Testis (tissue), 5 donors: ENCODE measurements at places on chromosomes 11 and 22. TPM values are rescaled to one million over a fixed set of nuclear protein-coding genes. Genes with fewer than 3 reads are reported as not detected.

GRCh38 chr11:129881570-129882170 lies 13.7 kb downstream of the NFRKB start:
- no peak overlapping the region for H3K4me3 ChIP-seq
- peak; percentile 45 for DNase-seq
- H3K27ac ChIP-seq: no peak overlapping the region
- H3K27me3 ChIP-seq: no peaks in the 10 kb centered on the region
- H3K4me1 ChIP-seq: no peaks in the 10 kb centered on the region

GRCh38 chr22:27906241-27906640 lies 12.8 kb downstream of the PITPNB start:
- no peak for DNase-seq
- H3K27ac ChIP-seq: no peak overlapping the region
- H3K4me3 ChIP-seq: no peak overlapping the region
- H3K36me3 ChIP-seq: no peaks in the 10 kb centered on the region
- H3K4me1 ChIP-seq: no peaks in the 10 kb centered on the region
- no peaks in the 10 kb centered on the region for H3K27me3 ChIP-seq

- no peak overlapping the region for H3K4me3 ChIP-seq
- H3K36me3 ChIP-seq: no peaks in the 10 kb centered on the region
- no peak overlapping the region for H3K27ac ChIP-seq
- H3K4me1 ChIP-seq: peaks cover 4% of the 10 kb centered on the region
- DNase-seq: no peak
Observed at GRCh38 chr11:120773501-120774031, 250.3 kb upstream of the TBCEL start.

RBX1 gene
- 45.2 TPM for total RNA-seq

DNA sequence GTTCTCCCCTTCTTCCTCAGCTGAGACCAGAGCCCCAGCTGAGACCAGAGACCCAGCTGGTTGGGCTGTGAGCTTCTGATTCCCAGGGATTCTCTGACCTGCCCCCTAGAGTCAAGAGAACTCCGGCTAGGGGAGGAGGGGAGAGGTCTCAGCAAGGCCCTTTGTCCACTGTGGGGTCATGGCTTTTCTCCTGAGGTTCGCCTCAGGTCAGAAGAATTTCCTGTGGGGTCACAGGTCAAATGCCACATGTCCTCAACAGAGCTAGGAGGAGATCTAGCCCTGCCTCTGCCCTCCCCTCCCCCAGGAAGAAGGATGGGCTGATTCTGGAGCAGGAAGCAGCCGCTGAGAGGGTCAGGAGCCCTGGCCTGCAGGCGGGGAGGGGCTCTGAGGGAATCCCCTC lies 23.7 kb downstream of the HTR3A start:
- H3K4me3 ChIP-seq: no peak overlapping the region
- no peak overlapping the region for H3K27ac ChIP-seq
- no peaks in the 10 kb centered on the region for H3K27me3 ChIP-seq
- no peak for DNase-seq

RCOR2 gene
- 6.3 TPM for total RNA-seq

DNA sequence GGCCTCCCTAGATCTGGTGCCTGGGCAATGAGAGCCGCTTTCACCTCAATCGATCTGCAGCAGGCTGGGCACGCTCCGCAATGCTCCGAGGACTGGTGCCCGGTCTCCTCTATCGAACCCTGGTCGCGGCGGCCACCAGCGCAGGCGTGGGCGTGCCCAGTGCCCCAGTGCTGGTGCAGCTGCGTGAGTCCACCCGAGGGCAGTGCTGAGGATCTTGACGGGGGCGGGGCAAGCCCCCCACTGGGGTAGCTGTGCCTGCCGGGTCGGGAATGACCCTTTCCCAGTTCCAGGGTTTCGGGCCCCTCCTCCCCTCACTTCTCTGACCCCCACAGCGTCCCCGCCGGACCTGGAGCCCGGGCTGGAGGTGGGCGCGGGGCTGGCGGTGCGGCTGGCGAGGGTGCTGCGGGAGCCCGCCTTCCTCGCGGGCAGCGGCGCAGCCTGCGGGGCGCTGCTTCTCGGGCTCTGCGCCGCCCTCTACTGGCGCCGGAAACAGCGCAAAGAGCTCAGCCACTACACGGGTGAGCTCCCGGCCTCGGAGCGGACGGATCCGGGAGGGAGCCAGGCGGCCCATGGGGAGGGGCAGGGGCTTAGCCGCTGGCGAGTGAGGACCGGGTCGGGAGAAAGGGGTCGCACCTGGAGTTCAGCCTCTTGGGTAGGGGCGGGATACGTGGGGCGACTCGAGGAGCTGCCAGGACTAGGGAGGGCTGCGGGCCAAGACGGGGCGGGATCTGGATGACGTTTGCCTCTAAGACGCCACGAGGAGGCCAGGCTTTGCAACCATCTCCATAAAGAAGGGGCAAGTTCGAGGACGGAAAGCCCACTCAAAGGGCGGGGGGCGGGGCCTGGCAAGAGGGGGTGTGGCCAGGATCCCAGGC lies 10.9 kb downstream of the ROBO3 start:
- H3K27me3 ChIP-seq: no peaks in the 10 kb centered on the region
- peaks cover 5% of the 10 kb centered on the region for H3K4me1 ChIP-seq
- DNase-seq: peak; percentile 93
- no peaks in the 10 kb centered on the region for H3K36me3 ChIP-seq

OR52E8 gene
- 4.6 TPM for total RNA-seq

DNA sequence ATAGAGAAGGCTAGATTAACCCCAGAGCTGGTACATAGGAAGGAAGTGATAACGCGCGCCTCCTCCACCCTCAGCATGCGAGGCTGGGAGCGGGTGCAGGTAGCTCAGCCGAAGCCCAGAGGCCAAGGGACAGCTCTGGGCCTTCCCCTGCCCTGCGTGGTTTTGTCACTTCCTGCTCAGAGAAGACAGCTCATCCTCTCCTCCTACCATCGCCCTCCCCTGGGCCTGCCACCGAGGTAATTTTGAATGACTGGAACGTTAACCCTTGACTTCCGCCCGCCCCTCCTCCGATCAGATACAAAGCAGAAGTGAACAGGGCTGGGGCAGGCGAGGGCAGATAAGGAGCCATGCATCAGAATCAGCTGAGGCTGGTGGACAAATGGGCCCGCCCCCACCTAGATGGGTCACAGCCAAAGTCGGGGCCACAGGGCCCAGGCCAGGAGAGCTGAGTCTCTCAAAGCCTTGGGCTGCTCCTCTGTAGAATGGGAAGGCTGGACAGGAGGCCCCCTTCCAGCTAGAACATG lies 1.6 kb downstream of the RAC2 start:
- H3K36me3 ChIP-seq: no peaks in the 10 kb centered on the region
- H3K4me3 ChIP-seq: no peak overlapping the region
- no peak overlapping the region for H3K27ac ChIP-seq

- no peaks in the 10 kb centered on the region for H3K27me3 ChIP-seq
- no peaks in the 10 kb centered on the region for H3K36me3 ChIP-seq
- H3K4me3 ChIP-seq: no peak overlapping the region
Observed at GRCh38 chr11:88320149-88320559, 17.4 kb downstream of the CTSC start.

IGSF22 gene
- total RNA-seq: 1.1 TPM

- no peak for DNase-seq
- no peaks in the 10 kb centered on the region for H3K27me3 ChIP-seq
- H3K4me1 ChIP-seq: no peaks in the 10 kb centered on the region
- H3K36me3 ChIP-seq: no peaks in the 10 kb centered on the region
- H3K4me3 ChIP-seq: no peak overlapping the region
Observed at GRCh38 chr11:29125606-29126005, 891.2 kb downstream of the KCNA4 start.

DDIAS gene
- total RNA-seq: 13.4 TPM

DNA sequence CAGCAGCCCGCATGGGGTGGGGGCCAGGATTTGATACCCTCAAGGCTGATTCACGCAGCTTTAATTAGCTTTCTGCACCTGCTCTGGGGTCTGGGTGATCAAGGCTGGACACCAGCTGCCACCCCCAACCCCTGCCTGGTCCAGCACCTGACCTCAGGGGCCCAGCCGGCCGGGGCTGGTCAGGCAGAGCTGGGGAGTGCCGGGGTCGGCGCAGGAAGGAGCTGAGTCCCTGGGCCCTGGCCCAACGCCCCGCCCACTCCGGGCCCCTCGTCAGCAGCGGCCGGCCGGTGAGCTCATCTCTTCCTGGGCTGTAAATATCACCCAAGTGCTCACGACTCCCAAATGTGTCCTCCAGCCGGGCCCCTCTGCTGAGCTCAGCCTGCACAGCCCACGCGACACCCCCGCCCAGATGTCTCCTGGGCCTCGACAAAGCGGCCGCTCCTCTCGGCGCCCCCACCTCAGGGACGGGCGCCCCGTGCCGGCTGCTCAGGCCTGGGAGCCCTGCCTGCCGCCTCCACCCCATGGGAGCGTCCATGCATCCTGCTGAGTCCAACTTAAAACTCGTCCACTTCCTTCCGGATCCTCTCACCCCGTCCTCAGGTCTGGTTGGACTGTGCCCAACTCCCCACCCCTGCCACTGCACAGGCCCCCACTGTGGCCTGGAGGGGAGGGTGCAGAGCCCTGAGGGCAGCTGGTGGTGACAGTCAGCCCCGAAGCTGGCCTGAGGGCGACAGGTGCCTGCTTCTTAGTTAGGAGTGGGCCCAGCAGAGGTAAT lies 29.0 kb downstream of the RTN4R start:
- H3K27ac ChIP-seq: no peak overlapping the region
- H3K36me3 ChIP-seq: no peaks in the 10 kb centered on the region
- H3K4me3 ChIP-seq: no peak overlapping the region
- peaks cover 27% of the 10 kb centered on the region for H3K4me1 ChIP-seq
- H3K27me3 ChIP-seq: no peaks in the 10 kb centered on the region

GRCh38 chr11:73458201-73458600 lies 82.0 kb downstream of the RELT start:
- H3K4me1 ChIP-seq: no peaks in the 10 kb centered on the region
- H3K27ac ChIP-seq: no peak overlapping the region
- no peak for DNase-seq
- H3K4me3 ChIP-seq: no peak overlapping the region

- peaks cover 39% of the 10 kb centered on the region for H3K4me1 ChIP-seq
- H3K27ac ChIP-seq: peak overlapping the region; percentile 97
- H3K36me3 ChIP-seq: no peaks in the 10 kb centered on the region
- peak; percentile 80 for DNase-seq
Observed at GRCh38 chr11:72038491-72038890, 39.8 kb downstream of the IL18BP start.

- no peak overlapping the region for H3K27ac ChIP-seq
- no peak overlapping the region for H3K4me3 ChIP-seq
- H3K27me3 ChIP-seq: no peaks in the 10 kb centered on the region
- H3K36me3 ChIP-seq: no peaks in the 10 kb centered on the region
- no peaks in the 10 kb centered on the region for H3K4me1 ChIP-seq
Observed at GRCh38 chr11:126189109-126189929, 22.1 kb downstream of the RPUSD4 start.

GRCh38 chr11:7892840-7893254 lies 38.2 kb downstream of the OR10A6 start:
- no peak for DNase-seq
- H3K27me3 ChIP-seq: no peaks in the 10 kb centered on the region
- H3K4me3 ChIP-seq: no peak overlapping the region
- H3K27ac ChIP-seq: no peak overlapping the region
- H3K4me1 ChIP-seq: peaks cover 41% of the 10 kb centered on the region

HEPHL1 gene
- total RNA-seq: 0.87 TPM
